ENCODE measurements at places on chromosomes 12 and 14.

DNA sequence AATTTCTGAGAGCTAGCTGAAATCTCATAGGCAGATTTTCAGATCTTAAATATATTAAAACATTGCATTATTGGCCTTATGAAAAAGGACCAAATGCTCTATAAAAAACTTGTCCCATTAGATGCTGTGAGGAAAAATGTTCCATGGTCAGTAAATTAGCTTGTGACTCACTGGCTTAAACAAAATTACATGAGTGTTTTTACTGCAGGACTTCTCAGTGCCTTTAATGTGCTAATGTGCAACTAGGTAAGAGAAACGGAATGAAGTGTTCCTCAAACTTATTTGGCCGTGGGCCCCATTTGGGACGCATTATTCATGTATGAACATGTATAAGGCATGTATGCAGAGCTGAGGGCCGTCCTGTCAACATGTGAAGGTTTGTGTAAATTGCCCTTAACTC lies 41.7 kb downstream of the MYRFL start:
- DNase-seq = no peak

- DNase-seq = no peak
These were observed 53.3 kb upstream of the NCOR2 start for GRCh38 chr12:124620606-124621295.

DNA sequence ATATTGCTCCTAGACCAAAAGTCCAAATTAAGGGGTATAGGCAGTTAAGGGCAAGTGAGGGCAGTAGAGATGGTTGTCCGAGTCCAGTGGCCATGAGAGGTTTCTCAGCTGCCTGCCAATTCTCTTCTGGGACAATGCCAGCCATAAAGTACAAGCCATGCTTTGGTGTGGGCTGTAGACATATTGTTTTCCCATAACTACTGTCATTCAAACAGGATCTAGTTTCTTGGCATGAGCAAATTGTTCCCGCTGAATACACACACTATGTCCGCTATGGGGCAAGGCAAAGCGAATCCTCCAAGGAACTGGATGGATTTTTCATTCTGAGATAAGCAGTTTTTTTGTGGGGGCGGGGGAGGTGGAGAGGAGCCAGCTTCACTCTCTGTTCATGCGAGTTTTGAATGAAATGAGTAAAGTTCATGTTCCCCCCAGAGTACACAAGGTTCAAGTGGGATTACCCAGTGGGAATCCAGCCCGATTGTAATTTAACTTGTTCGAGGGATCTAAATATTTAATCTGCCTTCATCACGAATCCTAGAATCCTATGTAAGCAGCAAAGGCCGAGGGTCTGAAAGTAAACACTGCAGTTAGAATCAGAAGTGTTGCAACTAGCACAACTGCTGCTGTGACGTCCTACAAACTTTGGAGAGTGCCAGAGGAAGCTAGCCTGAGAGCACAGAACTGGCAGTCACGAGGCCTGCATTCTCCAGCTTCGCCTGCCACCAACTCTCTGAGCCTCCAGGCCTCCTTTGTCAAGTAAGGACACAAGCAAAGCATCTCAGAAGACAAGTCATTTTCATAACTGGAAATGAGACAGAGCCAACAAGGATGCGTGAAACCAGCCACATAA lies 137.0 kb downstream of the CRADD start:
- no peak for DNase-seq

GRCh38 chr12:946212-946611 lies 3.3 kb downstream of the RAD52 start:
- DNase-seq = no peak

- DNase-seq = no peak
These were observed 1656.3 kb upstream of the FLRT2 start for GRCh38 chr14:83873669-83874068.

DNA sequence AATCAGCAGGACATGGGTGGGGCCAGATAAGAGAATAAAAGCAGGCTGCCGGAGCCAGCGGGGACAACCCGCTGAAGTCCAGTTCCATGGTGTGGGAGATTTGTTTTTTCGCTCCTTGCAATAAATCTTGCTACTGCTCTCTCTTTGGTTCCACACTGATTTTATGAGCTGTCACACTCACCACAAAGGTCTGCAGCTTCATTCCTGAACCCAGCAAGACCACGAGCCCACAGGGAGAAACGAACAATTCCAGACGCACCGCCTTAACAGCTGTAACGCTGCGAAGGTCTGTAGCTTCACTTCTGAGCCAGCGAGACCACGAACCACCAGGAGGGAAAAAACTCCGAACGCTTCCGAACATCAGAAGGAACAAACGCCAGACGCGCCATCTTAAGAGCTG lies 2.8 kb upstream of the CNIH1 start:
- no peak for DNase-seq

DNA sequence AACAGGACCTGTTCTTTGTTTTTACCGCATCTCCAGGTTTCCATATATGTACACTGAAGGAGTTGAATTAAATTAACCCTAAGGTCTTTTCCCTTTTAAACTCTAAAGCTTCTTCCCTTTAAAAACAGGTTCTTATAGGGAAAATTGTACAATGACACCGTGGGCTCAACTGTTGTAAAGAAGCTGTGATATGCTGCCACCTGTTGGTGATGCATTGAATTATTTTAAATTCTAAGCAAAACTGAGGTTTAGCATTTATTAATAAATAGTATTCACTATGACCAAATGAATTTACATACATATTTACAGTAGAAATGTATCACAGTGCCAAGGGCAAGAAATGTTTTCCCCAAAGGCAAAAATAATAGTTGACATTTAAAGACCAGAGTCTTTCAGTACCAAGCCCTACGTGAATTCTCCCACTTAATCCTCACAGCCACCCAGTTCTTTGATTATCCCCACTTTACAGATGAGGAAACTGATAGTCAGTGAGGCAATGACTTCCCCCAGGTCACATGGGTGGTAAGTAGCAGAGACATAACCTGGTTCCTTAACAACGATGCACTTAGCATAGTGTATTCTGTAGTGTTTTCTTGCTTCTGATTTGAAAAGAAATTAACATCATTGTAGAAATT lies 35.7 kb upstream of the TMEM263 start:
- peak; percentile 26 for DNase-seq

GRCh38 chr12:130253866-130254265 lies 83.8 kb upstream of the PIWIL1 start:
- no peak for DNase-seq

- no peak for DNase-seq
These were observed 265.9 kb downstream of the EMP1 start for GRCh38 chr12:13462450-13462849.

GRCh38 chr12:11630046-11630706 lies 19.3 kb upstream of the ETV6 start:
- DNase-seq = peak; percentile 4

DNA sequence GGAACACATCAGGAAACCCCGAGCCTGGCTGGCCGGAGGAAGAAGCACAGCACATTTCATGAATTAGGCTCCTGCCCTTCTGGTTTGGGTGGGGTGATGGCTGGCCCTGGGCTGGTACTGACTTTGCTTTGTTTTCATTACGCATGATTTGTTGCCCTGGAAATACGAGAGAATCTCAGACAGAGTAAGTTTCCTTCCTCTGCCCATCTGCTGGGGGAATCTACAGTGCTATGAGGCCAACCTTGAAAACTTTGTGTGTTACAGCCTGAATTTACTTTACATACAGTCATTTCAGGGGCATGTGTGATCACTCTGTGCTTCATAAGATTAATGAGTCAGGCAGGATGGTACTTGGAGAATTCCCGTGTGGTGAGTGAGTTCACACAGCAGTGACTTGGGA lies 20.5 kb upstream of the SLC5A8 start:
- DNase-seq = no peak

DNA sequence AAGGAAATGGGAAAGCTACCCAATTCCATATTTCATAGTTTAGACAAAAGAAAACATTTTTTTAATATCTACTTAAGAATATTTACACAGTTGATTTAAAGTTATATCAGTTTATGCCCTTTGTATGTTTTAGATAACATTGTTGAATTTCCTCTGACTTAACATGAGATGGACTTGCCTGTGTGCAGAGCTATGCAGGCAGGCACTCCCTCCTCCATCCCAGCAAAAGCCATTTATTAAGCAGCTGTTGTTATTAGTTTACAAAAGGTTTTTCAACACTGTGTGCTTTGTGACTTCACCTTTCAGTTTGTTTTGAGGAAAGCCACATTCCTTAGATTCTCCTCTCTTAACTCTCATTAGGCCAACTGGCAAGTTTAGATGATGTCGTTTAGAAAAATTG lies 337.5 kb upstream of the PDE3A start:
- DNase-seq = no peak

GRCh38 chr14:73842851-73843250 lies 8.8 kb upstream of the PTGR2 start:
- DNase-seq = no peak

DNA sequence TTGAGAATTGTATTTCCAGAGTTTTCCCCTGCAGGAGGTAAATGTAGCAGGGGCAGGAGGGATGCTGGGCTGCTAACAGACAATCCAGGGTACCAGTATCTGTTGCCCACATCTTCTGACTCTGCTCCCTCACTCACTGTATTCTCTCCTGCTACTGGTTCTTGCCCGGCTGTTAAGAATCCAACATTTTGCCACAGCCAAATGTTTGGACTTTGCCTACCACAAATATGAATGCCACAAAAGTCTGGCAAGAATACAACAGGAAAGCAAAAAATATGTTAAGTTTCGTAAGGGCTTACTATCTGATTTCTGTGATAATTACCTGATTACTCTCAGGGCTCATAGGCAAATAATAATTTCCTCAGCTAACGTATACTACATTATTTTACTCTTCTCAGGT lies 160.0 kb downstream of the BCAT1 start:
- DNase-seq = no peak

DNA sequence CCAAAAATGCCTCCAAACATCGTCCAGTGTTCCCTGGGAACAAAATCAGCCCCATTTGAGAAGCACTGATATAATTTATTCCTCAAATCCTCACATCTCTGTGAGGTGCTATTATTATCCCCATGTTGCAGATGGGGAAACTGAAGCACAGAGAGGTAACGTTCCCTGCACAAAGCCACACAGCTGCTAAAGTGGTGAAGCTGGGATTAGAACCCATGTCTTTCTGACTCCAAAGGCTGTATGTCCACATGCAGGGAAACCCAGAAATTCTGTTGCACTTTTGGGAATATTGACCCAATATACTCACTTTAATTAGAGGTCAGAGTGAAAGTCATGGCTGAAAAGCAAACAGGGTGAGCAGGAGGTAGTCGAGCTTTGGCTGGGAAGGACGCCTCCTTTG lies 19.1 kb upstream of the WSCD2 start:
- DNase-seq = no peak

- no peak for DNase-seq
These were observed 168.7 kb upstream of the CNOT2 start for GRCh38 chr12:70074510-70074909.

DNA sequence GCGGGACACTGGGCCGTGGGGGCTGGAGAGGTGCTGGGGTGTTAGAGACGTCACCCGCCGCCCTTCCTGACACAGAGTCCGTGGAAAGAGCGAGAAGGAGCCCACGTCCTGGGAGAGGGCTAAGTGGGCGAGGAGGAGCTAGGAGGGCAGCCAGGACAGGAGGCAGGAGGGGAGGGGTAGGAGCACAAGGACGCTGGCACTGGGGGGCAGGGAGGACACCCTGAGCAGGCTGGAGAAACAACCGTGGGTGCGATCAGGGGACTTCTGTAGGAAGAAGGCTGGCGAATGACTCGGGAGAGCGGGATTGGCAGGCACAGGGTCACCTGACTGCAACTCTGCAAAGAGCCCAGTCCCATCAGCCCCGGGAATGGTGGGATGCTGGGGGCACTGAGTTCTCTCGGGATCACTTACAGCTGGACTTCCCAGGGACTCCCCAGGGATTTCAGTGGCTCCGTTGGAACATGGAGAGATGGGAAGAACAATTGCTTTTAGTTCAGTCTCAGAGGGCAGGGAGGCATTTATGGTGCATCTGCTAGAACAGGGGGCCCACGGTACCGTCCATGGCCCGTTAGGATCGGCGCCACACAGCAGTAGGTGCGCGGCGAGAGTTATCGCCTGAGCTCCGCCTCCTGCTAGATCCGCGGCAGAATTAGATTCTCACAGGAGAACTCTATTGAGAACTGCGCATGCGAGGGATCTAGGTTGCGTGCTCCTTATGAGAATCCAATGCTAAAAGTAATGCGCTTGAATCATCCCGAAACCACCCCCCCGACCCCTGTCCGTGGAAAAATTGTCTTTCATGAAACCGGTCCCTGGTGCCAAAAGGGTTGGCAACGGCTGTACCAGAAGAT lies 24.3 kb downstream of the UBR7 start:
- DNase-seq = peak; percentile 53

DNA sequence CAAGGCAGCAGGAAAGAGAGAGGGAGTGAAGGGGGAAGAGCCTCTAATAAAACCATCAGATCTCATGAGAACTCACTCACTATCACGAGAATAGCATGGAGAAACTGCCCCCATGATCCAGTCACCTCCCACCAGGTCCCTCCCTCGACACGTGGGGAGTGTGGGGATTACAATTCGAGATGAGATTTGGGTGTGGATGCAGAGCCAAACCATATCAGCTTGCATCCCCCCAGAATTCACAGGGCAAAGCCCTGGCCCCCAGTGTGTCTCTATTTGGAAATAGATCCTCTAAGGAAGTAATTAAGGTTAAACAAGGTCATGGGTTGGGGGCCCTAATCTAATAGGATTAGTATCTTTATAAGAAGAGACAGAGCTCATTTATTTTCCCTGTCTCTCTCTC lies 56.1 kb upstream of the TCL1A start:
- DNase-seq = no peak

GRCh38 chr14:93299416-93299815 lies 33.4 kb downstream of the BTBD7 start:
- no peak for DNase-seq

DNA sequence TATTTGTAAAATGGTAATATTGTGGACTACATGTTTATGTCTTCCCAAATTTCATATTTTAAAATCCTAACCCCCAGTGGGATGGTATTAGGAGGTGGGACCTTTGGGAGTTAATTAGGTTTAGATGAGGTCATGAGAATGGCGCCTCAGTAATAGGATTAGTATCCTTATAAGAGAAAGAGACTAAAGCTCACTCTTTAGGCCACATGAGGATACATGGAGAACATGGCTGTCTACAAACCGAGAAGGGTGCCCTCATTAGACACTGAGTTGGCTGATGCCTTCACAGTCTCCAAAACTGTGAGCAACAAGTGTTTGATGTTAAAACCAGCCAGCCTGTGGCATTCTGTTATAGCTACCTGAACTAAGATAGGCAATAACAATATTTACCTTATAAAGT lies 58.3 kb upstream of the OTOGL start:
- no peak for DNase-seq
